ENCODE measurements at places on chromosomes 12 and 14.

DNA sequence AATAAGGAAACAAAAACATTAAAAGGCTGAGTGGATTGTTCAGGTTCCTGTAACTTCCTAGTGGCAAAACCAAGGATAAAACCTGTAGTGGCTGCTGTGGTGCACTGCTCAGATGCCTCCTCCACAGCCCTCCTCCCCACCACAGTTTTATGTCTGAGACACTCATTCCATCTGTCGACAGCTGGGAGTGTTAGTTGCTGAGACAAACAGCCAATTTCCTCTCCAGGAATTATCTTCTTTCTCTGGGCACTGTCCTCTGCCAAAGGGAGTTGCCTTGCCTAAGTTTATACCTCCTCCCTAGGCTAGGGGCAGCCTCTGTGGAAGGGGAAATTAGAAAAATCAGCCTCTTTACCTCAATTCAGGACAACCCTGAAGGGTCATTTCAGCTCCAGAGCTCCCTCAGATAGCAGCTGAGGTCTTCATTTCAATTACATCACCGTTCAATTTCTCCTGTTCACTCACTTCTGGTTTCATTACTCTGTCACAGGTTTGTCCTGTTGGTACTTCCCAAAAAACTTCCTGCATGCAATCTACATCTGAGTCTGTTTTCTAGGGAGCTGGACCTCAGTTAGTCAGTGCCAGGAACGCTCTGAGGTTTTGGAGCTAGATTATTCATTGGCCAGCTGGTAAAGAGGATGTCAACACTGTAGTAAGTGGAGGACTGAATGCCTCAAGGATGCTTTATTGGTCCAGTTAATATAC is 74.9 kb upstream of the ATP2B1 start:
- DNase-seq, result peak; percentile 84

- DNase-seq, result no peak
These were observed 17.3 kb downstream of the TOGARAM1 start for GRCh38 chr14:44979273-44979672.

DNA sequence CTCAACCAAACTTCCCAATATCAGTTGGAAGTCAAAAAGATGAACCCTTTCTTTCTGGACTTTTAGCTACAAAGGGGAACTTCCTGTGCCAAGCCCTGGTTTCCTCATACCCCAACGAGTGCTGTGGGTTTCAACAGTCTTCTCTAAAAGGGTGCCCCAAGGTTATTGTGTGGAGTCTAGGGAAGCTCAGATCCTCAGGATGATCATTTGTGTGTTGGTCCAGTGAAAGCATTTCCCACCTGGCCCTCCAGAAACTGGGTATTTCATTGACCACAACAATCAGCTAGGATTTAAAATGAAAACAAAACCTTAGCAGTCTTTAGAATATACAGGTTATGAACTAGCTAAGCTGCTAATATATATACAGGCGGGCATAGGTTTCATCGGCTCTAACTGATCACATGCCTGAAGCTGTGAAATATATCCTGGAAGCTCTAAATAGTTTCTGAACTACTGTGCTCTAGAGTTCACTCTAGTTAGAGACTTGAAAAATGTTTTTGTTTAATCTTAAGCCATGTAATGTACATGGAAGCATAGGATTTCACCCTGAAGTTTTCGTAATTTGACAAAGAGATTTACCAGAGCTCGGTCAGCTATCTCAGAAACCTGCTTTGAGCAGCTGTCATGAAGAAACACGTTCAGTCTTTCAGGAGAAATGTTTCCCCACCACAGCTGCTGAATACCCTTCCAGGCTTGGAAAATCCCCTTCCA is 29.6 kb downstream of the P2RX4 start:
- no peak for DNase-seq

DNA sequence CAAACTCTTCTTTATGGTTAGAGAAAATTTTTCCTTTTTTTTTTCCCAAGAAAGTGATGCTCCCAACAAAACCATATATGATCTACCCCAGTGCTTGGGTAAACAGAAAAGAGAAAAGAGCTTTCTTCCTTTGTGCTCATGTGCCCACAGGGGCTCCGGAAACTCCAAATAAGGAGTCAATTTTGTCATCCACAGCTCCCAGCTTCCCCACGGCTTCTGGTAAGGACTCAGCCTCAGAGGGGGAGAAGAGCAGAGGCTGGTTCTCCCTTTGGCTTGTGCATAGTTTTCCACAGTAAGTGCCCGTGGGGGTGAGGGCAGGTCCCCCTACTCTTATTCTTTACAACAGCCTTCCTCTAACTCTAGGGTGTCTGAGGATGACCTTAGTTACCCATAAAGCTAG is 13.3 kb upstream of the RGS6 start:
- DNase-seq, result peak; percentile 54

- DNase-seq, result peak; percentile 7
These were observed 10.5 kb upstream of the ZDHHC22 start for GRCh38 chr14:77151918-77152588.

DNA sequence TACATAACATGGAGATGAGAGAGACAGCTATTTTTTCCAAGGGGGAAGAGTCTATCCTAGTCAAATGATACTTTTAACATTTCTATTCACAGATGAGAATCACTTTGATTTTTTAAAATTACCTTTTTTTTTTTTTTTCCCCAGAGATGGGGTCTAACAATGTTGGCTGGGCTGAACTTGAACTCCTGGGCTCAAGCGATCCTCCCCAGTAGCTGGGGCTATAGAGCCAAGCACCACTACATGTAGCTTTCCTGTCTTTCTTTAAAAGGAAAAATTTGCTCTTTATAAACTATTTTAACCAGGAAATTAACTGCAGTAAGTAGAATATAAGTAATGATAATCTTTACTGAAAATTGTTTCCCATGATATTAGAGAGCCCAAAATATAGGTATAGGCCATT is 3.3 kb downstream of the PRICKLE1 start:
- no peak for DNase-seq

GRCh38 chr12:59282999-59283398 is 312.8 kb upstream of the SLC16A7 start:
- DNase-seq, result no peak

GRCh38 chr14:61077951-61078720 is 97.1 kb downstream of the SLC38A6 start:
- DNase-seq, result no peak

DNA sequence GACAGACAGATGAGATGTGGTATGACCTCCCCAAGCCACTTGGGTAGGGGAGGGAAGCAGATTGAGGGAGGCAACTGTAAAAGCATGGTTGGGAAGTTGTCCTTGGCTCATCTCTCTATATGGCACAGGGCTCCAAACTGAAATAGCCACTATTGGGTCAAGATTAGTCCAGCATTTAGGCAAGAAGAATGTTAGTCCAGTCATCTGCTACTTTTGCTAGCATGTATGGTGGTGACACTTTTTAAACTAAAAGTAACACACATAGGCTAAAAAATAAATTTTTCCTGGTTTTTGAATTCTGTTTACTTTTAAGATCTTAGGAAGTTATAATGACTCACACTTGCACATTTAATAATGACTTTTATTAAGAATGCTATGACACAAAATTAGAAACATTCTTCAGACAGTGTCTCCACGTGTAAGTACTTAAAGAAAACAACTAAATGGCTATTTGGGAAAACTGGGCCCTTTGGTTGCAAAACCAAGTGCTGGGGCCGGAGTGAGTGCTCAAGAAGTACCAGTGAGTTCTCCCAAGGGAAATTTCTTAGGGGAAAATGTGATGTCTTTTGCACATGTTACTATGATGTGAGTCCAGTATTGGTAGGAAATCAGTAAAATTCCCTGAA is 179.1 kb upstream of the HIF1A start:
- no peak for DNase-seq

Measured in islet precursor cell (in vitro differentiated cells).